ENCODE measurements at places on chromosomes 4 and X.
A peak's percentile ranks its signal among the peaks of the same experiment; 100 is the strongest.

DNA sequence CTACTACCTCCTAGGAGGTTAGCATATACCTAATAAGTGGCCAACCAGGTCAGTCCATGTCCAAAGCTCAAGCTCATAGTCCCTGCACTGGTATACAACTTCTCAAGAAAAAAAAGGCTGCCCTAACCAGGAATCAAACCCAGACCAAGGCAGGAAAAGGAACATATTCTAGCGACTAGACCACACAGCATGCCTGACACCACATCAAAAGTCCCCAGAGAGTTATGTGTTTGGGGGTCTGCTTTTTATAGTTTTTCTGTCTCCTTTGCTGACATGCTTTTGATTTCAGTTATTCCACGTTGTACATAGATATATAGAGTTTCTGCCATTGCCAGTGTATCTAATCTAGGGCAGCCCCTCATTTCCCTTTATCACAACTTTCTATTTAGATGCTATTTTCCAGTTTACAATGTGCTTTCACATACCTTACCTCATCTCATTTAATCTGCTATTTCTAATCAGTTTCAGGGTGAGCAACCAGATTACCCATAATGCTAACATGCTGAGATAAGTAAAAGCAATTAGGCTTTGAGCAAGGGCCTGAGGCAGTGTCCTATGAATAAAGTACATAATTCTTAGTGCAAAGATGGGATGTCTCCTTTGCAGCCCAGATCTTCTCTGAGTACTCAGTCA, 17.8 kb downstream of the ARHGEF6 start:
- DNase-seq: no peak

- no peak for DNase-seq
Measured at GRCh38 chr4:128558896-128559679, 250.4 kb upstream of the JADE1 start.

DNA sequence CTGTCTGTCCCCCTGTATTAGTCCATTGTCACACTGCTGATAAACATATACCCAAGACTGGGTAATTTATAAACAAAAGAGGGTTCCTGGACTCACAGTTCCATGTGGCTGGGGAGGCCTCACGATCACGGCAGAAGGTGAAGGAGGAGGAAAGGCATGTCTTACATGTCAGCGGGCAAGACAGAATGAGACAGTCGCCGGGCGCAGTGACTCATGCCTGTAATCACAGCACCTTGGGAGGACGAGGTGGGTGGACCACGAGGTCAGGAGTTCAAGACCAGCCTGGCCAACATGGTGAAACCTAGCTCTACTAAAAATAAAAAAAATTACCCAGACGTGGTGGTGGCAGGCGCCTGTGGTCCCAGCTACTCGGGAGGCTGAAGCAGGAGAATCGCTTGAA, 24.7 kb downstream of the IL3RA start:
- no peak for DNase-seq

GRCh38 chrX:138026211-138026610, 460.3 kb downstream of the ZIC3 start:
- no peak for DNase-seq

GRCh38 chr4:174134361-174134760, 149.1 kb downstream of the FBXO8 start:
- no peak for DNase-seq

- no peak for DNase-seq
Measured at GRCh38 chrX:6812087-6812486, 277.2 kb upstream of the VCX3A start.

DNA sequence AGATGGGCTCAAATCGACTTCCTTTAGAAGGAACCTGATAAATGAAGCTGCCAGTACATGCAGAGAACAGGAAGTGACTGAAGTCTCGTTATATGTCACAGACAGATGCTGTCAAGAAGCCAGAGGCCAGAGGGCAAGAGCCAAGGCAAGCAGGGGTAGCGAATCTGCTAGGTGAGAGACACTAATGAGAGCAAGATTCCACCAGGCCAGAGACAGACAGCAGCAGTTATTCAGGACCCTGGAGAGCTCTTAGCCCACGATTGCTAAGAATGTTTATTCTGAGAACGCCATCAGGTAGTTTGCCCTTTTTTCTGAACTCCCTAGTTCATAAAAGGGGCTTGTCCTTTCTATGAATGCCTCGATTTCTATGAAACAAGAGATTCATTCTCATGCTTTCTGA, 73.7 kb downstream of the BEND2 start:
- no peak for DNase-seq

- no peak for DNase-seq
Measured at GRCh38 chr4:83701041-83701440, 165.1 kb downstream of the GPAT3 start.

DNA sequence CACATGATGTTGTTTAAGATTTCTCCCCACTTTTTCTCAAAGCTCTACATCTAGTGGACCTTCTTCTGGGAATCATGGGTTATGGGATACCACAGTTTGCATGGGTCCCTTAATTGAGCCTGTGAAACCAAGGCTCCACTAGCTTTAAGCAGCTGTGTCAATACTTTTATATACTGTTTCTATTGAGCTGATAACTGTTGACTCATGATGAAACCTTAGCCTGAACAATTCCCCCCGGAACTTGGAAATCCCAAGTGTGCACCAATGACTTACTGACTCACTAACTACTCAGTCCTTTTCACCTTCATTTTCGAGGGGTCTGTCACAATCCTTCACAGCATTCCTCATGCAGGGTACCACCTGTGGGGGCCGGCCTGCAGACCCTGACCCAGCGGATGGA, 12.7 kb upstream of the SPIN4 start:
- DNase-seq: no peak

- peak; percentile 94 for DNase-seq
Measured at GRCh38 chr4:1011022-1011665, at the start of gene FGFRL1. FGFRL1 (plus strand) TSS chr4:1011626; CDS start chr4:1012486, 860 bp downstream.

DNA sequence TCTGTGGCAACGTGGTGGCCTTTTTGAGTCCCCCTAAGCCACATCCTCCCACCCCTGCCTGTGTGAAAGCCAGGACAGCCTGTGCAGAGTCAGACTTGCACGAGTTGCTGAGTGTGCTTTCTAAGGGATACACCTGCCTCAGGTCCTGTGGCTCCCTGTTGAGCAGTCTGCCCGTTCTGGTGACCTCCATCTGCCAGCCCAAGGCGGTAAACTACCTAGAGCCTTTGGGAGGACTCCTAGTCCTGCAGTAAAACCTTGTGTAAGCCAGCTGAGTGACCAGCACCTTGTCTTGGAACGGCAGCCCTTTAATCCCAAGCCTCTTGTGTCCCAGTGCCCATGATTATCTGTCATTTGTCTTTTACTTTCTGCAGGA, 69.3 kb downstream of the NBDY start:
- no peak for DNase-seq

DNA sequence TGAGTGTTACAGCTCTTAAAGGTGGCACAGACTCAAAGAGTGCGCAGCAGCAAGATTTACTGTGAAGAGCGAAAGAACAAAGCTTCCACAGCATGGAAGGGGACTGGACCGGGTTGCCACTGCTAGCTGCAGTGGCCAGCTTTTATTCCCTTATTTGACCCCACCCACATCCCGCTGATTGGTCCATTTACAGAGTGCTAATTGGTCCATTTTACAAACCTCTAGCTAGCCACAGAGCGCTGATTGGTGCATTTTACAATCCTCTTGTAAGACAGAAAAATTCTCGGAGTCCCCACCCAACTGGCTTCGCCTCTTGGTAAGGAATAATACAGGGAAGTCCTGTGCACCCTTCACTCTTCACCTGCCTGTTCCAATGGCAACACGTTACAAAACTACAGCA, 1.9 kb upstream of the SHROOM2 start:
- DNase-seq: no peak

DNA sequence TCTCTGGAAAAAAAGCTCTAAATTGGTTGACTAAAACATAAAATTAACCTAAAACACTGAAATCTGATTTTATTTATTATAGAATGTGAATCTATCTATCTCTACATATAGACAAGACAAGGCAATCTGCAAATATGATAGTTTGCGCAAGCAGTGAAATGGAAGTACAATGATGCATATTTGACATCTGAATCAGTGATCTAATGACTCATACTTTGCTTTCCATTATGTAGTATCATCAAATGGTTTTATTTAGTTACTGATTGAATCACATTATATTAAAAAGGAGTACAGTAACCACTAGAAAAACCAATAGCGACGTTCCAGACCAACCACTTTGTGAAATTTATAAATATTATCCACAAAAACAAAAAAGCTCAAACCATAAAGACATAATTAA, 1969.3 kb downstream of the PCDH7 start:
- DNase-seq: no peak

DNA sequence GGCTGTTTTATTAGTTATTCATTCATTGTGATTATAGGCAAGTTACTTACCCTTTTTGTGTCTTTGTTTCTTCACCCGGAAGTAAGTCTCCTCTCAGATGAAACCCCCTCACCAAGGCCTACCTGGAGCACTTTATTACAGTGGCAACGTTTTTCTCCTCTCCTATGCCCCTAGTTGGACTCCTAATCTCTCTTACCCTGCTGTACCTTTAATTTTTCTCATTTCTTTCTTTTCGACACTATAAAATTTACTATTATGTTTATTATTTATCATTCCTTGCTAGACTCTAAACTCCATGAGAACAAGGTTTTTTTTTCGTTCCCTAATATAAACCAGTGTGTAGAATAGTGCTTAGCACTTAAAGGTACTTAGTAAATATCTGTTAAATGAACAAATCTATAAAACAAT, 17.5 kb downstream of the STAP1 start:
- DNase-seq: no peak

DNA sequence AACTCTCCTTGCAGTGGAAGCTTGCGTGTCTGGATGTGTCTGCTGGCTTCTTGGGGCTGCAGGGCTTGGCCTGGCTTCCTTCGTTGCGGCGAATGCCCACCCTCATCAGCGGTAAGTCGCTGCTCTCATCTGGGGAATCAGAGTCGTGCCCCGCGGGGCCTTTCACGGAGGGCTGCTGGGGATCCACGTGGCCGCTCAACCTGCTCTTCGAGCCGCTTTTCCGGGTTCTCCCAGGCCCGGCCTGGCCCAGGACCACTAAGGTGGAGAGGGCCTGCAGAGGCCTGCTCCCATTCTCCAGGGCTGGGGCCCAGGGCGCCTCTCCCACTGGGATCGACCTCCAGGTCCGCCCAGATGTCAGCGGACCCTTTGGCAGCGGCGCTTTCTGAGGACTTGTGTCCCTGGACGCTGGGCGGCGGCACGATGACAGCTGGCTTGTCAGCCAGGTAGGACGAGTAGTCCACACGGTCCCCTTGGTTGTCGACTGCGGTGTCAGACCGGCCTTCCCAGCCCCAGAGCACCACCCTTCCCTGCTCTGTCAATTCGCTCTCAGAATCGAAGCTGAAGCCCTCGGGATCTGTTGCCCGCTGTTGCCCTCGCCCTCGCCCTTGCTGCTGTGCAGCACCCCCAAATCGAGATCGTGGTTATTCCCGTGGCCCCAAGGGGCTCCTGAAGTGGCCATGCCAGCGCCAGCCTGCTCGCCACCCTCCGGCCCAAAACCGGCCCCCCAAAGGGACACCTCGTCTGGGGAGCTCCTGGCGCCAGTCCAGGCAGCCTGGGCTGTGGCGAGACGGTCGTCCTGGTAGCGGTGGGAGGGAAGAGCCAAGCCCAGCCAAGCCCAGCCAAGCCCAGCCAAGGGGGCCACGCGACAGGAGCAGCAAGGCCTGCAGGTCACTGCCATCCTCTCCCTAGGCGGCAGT, 37.8 kb upstream of the NHSL2 start:
- no peak for DNase-seq

DNA sequence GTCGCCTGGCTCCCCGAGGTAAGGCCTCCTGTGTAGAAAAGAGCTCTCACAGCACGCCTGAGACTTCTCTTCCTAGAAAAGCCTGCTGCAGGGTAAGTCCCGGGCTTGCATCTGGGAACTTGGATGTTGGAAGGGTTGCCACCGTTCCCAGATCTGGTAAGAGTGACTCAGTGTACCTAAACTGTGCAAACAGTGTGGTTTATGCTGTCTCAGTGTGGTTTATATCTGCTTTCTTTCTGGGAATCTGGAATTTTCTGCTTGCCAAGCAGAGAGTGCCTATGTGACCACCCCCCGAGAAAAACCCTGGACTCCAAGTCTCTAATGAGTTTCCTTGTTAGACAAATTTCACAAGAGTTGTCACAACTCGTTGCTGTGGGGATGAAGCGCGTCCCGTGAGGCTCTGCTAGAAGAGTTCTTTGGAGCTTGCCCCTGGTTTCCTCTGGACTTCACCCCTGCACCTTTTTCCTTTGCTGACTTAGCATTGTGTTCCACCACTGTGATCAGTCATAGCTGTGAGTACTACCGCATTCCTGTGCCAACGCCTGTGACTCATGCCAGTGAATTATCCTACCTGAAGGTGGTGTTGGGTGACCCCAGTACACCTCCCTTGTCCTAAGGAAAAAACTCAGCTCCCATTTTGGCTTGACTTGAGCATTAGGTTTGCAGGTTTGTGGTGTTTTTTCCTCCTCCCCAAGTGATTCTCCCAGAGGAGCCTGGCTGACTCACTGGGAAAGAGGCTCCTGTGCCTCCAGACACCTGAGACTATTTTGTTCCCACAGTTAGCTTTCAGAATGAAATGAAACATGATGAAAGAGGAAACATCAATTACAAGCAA, 14.5 kb downstream of the SLC2A9 start:
- DNase-seq: no peak

- no peak for DNase-seq
Measured at GRCh38 chr4:39699687-39700409, 1.9 kb downstream of the UBE2K start.

DNA sequence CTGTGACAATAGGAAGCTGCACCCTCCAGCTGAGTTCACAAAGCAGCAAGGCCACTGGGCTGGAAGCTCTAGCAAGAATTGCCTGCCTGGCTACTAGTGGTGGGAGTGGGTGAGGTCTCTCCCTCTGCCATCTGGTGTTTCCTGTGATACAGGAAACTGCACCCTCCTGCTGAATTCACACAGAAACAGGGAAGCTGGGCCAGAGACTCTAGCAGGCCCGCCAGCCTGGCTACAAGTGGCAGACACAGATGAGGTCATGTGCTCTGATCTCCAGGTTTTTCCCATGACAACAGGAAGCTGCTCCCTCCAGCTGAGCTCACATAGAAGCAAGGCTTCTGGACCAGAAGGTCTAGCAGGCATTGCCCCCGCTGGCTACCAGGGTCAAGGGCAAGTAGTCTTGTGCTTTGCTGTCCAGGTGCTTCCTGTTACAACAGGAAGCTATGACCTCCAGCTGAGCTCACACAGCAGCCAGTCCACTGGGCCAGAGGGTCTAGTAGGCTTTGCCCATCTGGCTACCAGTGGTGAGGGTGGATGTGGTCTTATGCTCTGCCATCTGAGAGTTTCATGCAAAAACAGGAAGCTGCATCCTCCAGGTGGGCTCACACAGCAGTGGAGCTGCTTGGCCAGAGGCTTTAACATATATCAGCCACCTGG, 41.5 kb upstream of the ZXDA start:
- no peak for DNase-seq

GRCh38 chr4:26766141-26766540, 94.5 kb upstream of the STIM2 start:
- DNase-seq: no peak

- DNase-seq: no peak
Measured at GRCh38 chrX:8672176-8672575, 59.8 kb downstream of the ANOS1 start.
